ENCODE measurements at places on chromosomes 7 and 10.

DNA sequence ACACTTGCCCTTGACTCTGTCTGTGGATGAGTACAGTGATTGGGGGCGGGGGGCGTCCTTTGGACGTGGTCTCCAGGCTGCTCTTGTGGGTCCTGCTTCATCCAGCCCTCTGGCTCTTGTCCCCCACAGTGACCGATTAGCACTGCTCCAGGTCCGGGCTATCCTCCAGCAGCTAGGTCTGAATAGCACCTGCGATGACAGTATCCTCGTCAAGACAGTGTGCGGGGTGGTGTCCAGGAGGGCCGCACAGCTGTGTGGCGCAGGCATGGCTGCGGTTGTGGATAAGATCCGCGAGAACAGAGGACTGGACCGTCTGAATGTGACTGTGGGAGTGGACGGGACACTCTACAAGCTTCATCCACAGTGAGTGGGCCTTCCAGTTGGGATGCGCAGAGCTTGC, 18.3 kb downstream of the TACR2 start:
- DNase-seq, result no peak

DNA sequence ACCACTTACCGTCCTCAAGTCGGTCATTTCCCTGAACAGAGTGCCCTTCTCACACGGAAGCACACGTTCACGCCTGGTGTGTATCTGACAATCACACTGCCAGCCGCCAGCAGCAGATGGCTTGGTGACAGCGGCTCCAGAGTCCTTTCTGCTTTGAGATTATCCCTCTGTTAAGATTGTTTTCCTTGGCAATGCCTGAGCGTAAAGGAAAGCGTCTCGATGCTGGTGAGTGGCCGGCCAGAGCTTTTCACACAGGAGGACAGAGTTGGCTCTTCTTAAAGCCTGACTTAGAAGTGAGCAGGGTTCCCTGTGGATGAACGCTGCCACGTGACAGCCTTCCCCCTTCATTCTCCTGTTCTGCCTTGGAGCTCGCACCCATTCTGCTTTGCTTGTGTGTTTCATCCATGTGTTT, 22.1 kb upstream of the PRKAR1B start:
- no peak for DNase-seq

GRCh38 chr10:21202776-21203462, 305.8 kb upstream of the NEBL start:
- DNase-seq, result no peak

DNA sequence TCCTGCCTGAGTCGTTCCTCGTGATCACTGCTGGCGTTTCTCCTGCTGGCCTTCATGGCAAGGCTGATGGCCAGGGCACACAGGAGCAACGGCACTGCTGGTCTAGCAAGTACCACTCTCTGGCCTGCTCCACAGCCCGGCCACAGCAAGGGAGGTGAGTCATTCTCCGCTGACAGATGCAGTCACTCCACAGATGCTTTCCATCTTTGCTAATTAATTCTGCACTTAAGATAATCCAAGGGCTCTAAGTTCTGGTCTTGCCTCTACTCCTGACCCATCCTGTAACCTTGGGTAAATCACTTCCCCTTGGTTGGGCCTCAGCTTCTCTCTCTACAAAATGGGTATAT, 244.4 kb downstream of the RPS24 start:
- DNase-seq, result no peak

GRCh38 chr10:67695555-67695954, 440 bp downstream of the CTNNA3 start:
- no peak for DNase-seq

GRCh38 chr7:123637203-123637602, 18.5 kb upstream of the LMOD2 start:
- no peak for DNase-seq

GRCh38 chr10:130018265-130018664, 54.2 kb upstream of the EBF3 start:
- no peak for DNase-seq

DNA sequence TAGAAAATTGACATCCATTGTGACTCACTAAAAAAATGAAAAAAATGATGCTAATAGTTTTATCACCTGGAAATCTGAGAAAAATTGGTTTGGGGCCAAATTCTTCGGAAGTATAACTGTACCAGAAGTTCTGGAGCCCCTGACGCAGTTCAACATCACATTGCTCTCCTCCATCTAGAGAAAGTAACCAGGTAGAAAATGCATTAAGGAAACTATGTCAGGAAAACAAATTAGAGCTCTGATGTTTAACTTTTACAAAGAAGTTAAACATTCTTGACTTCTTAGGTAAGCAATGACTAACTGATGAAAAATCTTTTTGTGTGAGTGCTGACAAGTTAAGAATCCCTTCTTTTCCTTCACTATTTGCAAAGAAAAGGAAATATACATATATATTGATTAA, 61.1 kb upstream of the TMEM196 start:
- DNase-seq, result no peak

GRCh38 chr7:100555701-100556100, 16.7 kb downstream of the AGFG2 start:
- DNase-seq, result no peak

DNA sequence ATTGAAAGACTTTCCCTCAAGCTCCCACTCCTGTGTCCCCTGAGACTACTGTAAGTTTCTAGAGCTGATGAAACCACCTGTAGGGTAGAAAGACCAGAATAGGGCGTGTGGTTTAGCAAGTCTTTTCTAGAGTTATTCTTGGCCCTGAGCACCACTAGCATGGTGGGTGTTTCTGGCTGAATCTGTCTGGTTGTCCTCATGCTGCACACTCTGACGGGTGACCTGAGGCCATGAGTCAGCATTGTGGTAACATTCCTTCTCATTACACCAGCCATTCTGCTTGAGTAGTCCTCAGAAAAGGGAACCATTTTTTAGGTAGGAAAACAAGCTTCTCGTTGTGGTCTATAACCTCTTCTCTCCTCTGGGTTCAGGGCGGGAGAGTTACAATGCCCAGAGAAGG, 250.3 kb downstream of the SNX13 start:
- no peak for DNase-seq

- DNase-seq, result no peak
Measured at GRCh38 chr7:155930061-155930460, 117.8 kb upstream of the SHH start.

GRCh38 chr10:11286261-11286852, 268.7 kb downstream of the CELF2 start:
- DNase-seq, result no peak

DNA sequence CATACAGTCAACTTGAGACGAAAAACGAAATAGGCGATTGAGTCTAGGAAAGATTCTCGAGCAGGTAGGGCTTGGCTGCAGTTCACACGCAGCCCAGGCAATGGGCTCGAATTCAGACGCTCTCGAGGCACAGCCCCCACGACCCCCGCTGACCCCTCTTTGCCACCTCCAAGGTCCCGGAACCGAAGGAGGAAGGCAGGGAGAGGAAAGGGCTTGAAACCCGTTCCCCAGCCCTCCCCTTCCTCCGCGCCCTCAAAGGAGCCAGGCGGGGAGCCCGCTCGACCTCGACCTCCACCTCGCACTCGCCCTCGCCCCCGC, 441 bp downstream of the CCDC186 start:
- no peak for DNase-seq

- no peak for DNase-seq
Measured at GRCh38 chr7:128937647-128938543, at the start of gene IRF5. Gene IRF5, plus strand, starts transcription at chr7:128937927. Its CDS starts 4,155 bp downstream, at chr7:128942082.

- DNase-seq, result no peak
Measured at GRCh38 chr10:69757553-69758309, 44.0 kb upstream of the COL13A1 start.

DNA sequence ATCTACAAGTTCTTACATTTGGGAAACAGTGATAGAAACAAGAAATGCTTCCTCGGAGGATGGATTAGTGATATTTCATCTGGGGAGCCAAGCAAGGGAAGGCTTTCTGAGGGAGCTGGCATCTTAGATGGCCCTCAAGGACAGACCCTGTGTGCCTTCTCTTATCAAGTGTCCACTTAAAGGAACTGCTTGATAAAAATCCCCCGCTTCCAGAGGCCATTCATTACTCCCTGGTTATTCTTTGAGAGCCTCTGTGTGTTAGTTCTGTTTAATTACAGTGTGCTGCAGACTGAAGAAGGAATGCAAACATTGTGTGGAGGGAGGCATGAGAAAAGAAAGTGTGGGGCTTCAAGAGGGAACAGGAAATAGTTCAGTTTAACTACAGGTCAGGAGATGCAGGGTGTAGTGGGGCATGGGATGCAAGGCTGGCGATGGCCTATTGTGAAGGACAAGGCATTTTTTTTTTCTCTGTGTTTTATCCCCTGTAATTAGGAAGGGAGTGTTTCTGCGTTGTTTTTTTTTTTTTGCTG, 145.4 kb downstream of the SNX10 start:
- DNase-seq, result no peak

GRCh38 chr10:131853610-131853964, 47.2 kb upstream of the PPP2R2D start:
- DNase-seq, result no peak

DNA sequence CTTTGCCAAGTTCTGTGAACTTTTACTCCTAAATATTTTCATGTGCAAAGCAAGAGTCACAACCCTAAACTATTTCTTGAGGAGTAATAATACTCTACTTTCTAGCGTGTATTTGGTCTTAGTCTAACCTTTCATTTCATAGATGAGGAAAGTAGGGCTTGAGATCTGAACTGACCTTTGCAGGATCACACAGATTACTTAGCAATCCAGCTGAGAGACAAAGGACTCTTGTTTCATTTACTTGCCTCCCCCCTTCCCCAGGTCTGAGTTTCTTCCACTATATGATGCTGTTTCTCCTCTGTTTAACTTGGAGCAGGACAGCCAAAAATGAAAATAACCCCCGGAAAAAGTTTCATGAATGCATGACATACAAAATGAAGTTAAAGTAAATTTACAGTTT, 75.3 kb upstream of the PTN start:
- DNase-seq, result no peak

- DNase-seq, result no peak
Measured at GRCh38 chr7:143436325-143436946, 6.8 kb upstream of the TAS2R60 start.

GRCh38 chr10:3911241-3911640, 126.2 kb upstream of the KLF6 start:
- DNase-seq, result no peak

- DNase-seq, result no peak
Measured at GRCh38 chr10:2791774-2792443, 275.4 kb upstream of the PFKP start.

Data from CD4-positive, alpha-beta T cell treated with Interleukin-4 for 4 hours (primary cell).